ENCODE measurements at places on chromosomes 7 and 10. TPM values are rescaled to one million over a fixed set of nuclear protein-coding genes. Genes with fewer than 3 reads are reported as not detected.

SCIN gene
- total RNA-seq: 0.23 TPM

FBXO24 gene
- total RNA-seq: 2.7 TPM

TMEM229A gene
- not detected for total RNA-seq

MYO3A gene
- not detected for total RNA-seq

GNAI1 gene
- not detected for total RNA-seq

ARHGEF35 gene
- total RNA-seq: 6.0 TPM
